ENCODE measurements at places on chromosomes 11 and 22.

GRCh38 chr11:83680321-83680720 lies 394.2 kb upstream of the CCDC90B start:
- DNase-seq = no peak

DNA sequence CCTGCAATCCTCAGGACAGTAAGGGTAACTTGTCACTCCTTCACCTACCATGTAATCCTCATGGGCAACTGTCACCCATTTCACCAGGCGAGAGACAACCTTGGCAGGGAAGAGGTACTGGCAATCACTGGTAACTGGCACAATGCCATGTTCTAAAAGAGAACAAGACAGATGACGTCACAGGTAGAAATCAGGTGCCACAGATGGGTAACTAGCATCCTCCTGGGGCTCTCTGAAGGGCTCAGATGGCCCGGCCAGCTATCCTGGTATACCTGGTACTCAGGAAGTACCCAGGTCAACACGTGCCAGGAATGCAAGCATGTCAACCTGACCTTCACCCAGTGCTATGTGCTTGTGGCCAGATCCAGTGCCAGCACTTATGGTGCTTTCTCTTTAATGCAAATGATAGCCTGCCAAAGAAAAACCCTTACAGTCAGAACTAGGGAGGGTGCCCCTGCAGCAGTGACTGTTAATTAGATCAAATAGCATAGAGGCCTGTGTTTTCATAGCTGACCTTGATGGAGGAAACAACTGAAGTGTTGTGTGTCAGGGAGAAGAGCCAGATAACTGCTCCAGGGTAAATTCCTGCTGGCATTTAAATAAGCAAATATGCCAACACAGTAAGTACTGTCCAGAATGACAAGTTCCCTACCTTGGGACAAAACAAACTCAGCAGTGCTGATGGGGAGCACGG lies 36.2 kb downstream of the THOC5 start:
- no peak for DNase-seq

- DNase-seq = no peak
These were observed 11.1 kb downstream of the APOL5 start for GRCh38 chr22:35728639-35729308.

- DNase-seq = peak; percentile 67
These were observed 49.0 kb downstream of the MUC15 start for GRCh38 chr11:26522912-26523610.

- DNase-seq = no peak
These were observed 11.1 kb upstream of the MYH9 start for GRCh38 chr22:36398601-36399471.

DNA sequence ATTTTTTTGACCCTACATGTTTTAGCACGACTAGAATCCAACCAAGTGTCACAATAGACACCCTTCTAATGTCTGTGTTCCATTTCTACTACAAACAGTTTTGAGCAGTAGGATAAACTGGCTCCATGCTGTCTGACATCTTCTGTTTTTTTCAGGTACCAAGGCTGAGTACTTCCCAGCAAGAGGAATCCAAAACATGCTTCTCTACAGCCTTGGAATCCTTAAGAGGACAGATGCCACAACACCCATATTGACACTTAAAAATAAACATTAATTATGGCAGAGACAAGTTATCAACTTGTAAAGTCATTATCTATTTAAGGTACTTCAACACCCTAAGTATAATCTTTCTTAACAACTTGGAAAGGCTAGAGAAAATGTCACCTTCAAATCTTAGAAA lies 54.2 kb downstream of the LGR4 start:
- no peak for DNase-seq

DNA sequence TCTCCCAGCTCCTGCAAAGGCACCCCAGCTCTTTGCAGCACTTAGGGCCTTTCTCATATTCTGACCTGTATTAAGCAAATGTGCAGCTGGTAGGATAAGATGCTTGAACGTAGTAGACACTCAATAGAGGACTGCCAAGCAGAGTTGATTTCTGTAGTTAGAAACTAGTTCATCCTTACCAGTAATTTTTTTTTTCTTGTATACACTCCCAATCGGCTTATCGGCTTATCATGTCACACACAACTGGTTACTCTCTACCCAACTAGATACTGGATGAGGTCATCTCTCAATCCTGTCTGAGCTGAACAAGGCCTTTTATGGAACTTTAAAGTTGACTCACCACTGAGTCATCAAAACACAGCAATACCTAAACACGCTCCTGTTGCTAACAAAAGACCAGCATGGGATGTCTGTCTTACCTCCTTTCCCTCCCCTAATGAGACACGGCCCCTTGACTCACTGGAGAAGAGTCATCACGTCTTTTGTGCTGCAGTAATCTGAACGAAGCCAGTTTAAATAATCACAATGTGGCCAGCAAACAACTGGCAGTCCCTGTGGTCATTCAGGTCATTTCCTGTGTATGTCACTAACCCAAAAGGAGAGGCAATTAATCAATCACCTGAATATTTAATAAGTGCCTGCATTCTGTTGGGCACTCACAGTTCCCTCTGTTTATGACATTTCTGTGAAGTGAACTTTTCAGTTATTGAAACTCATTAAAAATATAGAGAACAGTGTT lies 7.5 kb upstream of the WEE1 start:
- peak; percentile 98 for DNase-seq

DNA sequence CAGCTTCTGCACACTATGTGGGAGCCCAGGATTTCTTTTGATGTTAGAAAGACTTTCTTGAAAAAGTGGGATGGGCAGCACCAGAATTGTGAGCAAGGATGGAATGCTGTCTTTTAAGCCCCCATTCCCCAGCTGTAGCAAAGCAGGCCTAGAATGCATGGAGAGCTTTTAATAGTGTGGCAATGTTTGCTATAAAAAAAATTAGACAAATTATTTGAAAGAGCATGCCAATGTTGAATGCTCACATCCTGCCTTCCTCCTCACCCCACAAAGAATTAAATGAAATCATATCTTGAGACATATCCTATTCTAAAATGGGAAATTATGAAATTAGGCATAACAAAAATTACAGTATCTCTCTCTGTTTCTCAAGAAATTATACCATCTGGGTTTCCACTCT lies 154.7 kb downstream of the C11orf91 start:
- no peak for DNase-seq
